ENCODE measurements at places on chromosomes 2 and 18.
A peak's percentile ranks its signal among the peaks of the same experiment; 100 is the strongest.

DNA sequence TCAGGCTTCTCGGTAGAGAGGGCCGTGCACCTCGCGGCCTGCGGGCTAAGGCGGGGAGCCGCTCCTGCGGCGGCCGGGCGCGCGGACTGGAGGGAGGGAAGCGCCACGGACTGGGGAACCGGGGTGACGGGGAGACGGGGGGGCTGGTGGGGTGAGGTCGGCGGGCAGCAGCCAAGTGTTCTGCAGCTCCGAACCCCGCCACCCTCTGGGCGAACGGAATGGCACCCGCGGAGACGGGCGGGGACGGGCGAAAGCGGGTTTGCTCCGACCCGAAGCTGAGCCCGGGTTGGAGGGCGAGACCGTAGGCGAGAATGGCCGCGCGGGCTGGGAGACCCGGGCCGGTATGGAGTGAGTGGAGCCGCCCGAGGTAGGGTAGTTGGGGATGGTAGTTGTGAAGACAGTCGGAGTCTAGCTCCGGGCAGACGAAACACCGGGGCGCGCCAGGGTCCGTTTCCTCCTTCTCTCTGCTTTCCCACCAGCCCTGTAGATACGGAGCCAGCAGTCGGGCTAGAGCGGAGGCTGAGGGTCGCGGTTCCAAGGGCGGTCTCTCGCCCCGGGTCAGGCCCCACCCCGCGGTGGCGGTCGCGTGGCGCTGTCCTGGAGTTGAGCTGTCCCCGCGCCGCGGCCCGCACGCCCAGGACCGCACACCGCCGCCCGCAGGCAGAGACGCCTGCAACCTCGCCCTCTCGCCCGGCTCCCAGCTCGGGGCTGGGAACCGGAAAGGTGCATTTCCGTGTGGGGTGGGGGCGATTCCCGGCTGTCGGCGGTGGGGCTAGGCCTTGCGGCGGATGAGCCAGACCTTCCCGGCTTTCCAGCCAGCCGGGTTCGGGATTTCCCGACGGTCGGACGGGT lies 160.3 kb upstream of the SIX2 start:
- DNase-seq = peak; percentile 27

GRCh38 chr2:196170213-196170605 lies 1.2 kb downstream of the STK17B start:
- no peak for DNase-seq

GRCh38 chr2:26025509-26025908 lies 8.4 kb upstream of the RAB10 start:
- DNase-seq = no peak

DNA sequence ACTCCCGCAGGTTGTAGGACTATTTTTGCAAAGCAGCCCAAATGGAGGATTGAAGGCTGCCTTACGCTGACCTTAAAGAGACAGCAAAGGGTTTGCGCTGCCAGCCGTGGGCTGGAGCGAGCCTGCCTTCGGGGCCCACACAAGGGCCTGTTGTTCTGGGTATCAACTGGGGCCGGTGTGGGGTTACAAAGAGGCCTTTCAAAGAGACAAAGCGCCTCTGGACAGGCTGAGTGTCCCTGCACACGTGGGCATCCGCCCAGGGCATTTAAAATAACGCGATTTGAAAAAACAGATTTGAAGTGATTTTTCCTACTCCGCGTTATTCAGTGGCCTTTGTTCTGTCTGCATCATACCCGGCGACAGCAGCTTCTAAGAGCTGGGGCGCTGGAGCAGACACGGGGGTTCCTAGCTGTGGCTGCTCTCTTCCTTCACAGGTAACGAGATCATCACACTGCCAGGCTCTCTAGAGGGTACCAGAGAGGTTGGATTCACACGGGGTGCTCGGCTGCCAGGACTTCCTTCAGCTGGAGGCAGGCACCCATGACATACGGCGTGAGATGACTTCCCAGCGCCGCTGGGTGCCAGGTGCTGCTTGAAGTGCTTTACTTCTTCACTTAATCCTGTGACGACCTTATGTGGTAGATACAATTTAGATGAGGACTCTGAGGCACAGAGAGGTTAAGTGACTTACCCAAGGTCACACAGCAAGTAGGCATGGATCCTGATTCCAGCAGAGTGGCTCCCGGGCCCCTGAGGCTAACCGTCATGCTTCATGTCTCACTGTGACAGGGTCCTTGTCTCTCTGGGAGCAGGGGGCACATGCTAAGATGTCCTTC lies 32.2 kb downstream of the MAL start:
- DNase-seq = no peak

- DNase-seq = no peak
Observed at GRCh38 chr2:20684581-20685063, 17.7 kb downstream of the GDF7 start.

DNA sequence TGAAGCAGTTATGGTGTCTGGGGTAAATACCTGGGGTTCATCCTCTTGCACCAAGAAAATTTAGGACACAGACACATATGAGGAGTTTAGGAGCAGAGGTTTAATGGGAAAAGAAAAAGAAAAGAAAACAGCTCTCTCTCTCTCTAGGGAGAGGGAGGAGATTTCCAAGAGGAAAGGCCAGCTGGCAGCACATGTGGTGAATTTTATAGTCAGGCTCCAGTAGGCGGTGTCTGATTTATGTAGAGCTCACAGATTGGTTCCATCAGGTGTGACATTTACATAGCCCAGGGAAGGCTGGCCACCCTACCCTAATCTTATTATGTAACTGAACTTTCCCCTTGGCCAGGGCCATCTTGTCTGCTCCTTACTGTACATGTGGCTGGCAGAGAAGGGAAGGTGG lies 297.5 kb upstream of the RGPD4 start:
- no peak for DNase-seq

GRCh38 chr2:205461678-205462665 lies 220.3 kb upstream of the NRP2 start:
- DNase-seq = no peak

DNA sequence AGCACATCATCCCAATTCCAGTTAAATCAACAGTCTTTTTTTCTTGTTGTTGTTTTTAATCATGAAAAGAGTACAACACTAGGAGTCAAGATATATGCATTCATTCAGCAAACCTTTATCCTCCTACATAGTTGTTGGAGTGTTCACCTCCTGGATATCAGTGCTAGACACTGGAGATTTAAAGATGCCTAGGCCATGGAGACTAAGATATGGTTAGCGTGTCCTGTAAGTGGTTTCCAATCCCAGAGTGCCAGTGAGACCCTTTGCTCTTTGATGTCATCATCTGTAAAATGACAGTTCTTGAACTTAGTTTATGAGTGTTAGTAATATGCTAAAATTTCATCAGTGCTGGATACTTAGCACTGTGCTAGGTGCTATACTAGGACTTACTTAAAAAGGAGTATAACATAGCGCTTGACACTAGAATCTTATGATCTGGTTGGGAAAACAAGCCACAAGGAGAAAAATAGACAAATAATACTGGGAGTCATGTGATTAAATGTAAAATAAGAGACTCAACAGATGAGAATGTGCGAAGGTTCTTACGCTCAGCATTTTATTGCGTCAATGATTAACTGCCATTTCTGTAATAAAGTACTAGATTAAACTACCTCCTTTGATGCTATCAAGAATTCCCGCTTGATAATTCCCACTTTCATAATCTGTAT lies 31.5 kb downstream of the BABAM2 start:
- DNase-seq = no peak

- peak; percentile 74 for DNase-seq
Observed at GRCh38 chr2:105373895-105374401, 24.9 kb downstream of the FHL2 start.
